ENCODE measurements at places on chromosomes 1 and 21.

- DNase-seq = no peak
These were observed 75.4 kb downstream of the CENPF start for GRCh38 chr1:214678386-214678785.

- DNase-seq = no peak
These were observed 356.3 kb upstream of the DPYD start for GRCh38 chr1:98277118-98277517.

DNA sequence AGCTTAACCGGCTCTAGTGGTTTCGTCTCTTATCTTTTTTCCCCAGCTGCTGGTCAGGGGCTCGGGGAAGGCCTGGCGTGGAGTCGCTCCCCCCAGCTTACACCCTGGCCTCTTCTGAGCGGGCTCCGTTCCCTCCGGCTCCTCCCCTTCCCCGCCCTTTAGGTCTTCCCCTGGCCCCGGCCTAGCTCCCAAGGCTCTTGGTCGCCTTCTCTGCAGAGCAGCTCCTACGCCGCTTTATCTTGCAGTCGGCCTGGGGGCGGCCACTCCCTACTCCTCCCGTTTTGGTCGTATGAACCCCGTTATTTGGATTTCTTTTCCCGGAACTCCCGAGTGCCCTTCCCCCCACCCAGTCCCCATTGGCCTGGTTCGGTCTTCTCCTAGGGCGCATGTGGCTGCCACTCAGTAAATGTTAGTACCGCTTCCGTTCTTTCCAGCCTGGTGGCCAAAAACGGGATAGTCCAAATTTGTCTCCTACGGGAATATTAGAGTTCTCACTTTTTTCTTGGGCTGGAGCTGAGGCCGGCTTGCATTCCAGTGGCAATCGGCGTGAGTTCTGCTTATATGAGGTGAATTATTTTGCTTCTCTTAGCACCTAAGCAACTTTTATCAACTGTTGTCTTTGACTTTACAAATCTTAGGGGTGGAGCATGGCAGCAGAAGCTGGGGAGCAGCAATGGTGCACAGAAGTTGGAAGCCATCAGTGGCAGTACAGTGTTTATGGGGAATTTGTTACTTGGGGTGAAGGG lies 467 bp downstream of the THRAP3 start:
- no peak for DNase-seq

DNA sequence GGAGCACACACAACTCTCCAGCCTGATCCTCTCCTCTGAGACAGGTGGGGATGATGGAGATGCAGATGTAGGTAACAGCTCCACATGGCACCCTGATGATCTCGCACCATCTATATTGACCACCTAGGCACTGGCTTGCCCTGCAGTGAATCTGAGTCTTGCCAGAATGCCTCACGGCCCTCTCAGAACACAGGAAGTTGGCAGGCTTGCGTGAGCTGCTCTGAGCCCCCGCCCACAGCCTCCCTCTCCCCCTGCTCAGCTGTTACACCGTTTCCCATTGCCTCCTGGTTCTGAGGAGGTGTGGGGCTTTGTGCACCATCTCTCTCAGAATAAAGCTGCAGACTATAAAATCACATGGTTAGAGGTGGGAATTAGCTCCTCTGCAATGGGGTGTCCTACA lies 48.0 kb downstream of the URB2 start:
- no peak for DNase-seq

DNA sequence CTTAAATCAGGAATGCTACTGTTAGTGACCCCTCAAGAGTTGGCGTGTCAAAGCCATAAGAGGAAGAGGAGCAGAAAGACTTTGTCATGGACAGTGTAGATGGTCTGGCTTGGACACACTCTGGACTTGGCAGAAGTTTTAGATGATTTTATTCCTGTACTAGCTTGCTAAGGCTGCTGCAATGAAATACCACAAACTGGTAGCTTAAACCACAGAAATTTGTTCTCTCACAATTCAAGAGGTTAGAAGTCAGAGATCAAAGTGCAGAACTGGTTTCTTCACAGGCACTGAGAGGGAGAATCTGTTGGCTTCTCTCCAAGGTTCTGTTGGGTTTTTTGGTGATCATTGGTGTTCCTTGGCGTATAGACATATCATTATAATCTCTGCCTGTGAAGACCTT lies 869.8 kb upstream of the B3GALT2 start:
- no peak for DNase-seq

- DNase-seq = no peak
These were observed 140.1 kb upstream of the CAMK1G start for GRCh38 chr1:209443361-209443931.

- no peak for DNase-seq
These were observed 320.2 kb downstream of the PDE4B start for GRCh38 chr1:66112744-66113400.

DNA sequence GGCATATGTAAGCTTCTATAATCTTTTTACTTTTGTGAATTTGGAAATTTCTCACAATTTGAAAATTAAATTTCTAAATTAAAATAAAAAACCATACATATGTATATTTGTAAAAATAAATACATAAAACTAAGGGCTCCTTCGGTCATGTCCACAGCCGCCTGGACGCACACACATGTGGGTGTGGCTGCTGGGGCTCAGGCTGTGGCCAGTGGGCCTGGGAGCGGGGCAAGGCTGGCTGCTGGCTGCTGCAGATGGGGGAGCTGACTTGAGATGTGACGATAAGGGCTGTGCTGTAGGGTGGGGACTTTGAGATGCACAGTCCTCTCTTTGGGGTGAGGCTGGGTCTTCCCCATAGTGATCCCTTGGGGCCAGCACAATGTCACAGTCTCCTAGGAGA lies 4.8 kb downstream of the RER1 start:
- no peak for DNase-seq

- no peak for DNase-seq
These were observed 28.9 kb downstream of the PBX1 start for GRCh38 chr1:164587617-164588501.

- DNase-seq = no peak
These were observed 13.6 kb downstream of the G0S2 start for GRCh38 chr1:209688746-209689234.

- DNase-seq = no peak
These were observed 65.6 kb upstream of the PLA2G4A start for GRCh38 chr1:186763107-186763506.

DNA sequence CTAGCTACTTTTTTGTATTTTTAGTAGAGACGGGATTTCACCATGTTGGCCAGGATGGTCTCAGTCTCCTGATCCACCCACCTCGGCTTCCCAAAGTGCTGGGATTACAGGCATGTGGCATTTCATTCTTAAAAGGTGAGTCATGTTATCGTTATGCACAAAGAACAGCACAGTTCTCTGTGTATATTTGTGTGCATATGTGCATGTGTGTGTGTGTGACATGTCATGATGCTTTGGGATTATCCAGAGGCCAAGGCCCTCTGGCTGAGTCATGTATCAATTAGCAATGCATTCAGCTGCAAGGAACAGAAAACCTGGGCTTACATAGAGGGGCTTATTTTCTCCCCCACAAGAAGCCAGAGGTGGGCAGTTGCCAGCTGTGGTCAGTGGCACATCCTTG lies 301.7 kb upstream of the KAZN start:
- no peak for DNase-seq

GRCh38 chr1:100383743-100384405 lies 31.6 kb downstream of the CDC14A start:
- DNase-seq = no peak

DNA sequence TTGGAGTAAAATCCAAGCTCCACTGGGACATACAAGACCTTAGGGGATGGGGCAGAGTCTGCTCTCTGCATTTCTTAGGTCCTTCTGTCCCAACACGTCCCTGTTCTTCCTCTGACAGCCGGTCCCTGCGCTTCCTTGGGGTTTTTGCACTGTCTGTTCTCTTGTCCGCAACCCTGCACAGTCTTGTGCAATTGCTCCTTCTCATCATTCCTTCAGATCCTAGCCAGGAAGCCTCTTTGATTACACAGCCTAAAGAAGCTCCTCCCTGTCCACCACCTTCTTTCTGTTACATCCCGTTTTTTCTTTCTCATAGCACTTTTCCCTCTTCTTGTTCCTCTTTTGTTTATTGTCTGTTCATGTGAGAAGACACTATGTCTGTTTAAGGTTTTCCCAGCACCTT lies 19.9 kb downstream of the ACOT11 start:
- no peak for DNase-seq

- no peak for DNase-seq
These were observed 609 bp upstream of the CHTOP start for GRCh38 chr1:153633161-153633753.

- no peak for DNase-seq
These were observed 11.7 kb downstream of the CNIH4 start for GRCh38 chr1:224368409-224368808.

GRCh38 chr1:202728951-202729350 lies 18.7 kb upstream of the SYT2 start:
- DNase-seq = no peak

DNA sequence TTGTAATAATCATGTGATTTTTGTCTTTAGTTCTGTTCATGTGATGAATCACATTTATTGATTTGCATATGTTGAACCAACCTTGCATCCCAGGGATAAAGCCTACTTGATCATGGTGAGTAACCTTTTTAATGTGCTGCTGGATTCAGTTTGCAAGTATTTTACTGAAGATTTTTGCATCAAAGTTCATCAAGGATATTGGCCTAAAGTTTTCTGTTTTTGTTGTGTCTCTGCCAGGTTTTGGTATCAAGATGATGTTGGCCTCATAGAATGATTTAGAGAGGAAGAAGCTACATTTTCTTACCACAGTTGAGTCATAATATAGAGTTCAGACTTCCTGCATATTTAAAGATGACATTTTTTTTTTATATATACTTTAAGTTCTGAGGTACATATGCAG lies 455.9 kb downstream of the PLPP3 start:
- DNase-seq = no peak

DNA sequence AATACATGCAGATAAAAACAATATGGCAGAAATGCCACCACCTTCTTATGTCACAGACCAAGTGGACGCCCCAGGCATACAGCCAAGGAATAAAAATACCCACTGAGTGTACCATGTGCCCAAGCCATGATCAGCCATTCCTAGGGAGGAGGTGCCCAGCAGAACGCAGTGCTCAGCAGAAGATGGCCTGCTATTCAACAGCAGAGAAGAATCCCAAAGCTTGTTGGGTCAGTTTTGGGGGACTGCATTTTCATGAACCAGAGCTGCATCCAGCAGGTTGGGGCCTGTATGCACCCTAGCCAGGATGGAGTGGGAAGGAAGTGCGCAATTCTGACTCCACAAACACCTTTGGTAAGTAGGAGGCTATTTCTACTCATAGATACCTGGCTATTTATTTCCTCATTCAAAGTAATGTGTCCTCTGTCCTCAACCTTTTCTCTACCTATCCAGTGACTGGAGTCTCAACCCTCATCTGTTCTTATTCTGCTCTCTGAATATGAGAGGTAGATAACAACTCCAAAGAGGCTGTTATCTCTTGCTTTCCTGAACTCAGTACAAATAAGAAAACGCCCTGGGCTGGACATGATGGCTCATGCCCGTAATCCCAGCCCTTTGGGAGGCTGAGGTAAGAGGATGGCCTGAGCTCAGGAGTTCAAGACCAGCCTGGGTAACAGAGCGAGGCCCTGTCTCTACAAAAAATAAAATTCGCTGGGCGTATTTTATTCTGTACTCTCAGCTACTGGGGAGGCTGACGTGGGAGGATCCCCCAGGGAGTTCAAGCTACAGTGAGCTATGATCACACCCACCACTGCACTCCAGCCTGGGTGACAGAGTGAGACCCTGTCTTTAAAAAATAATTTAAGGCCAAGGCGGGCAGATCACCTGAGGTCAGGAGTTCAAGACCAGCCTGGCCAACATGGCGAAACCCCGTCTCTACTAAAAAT lies 2.5 kb upstream of the PLEKHM2 start:
- no peak for DNase-seq

GRCh38 chr1:30083800-30084464 lies 639.5 kb downstream of the MATN1 start:
- DNase-seq = no peak

- no peak for DNase-seq
These were observed 88.2 kb downstream of the PAPPA2 start for GRCh38 chr1:176551146-176551545.

DNA sequence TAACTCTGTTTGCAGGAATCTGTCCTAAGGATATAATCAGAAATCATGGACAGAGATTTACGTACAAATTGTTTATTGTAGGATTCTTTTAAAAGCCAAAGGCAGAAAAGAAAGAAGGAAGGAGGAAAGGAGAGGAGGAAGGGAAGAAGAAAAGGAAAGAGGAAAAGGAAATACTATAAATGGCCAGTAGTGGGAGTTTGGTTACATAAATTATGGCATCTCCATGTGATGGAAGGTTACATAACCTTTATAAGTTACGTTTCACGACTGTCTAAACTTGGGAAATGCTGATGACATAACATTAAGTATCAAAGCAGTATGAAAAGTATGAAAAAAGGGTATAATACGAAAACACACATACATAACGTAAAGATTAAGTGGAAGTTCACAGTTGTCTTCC lies 39.0 kb downstream of the SMYD2 start:
- DNase-seq = no peak

DNA sequence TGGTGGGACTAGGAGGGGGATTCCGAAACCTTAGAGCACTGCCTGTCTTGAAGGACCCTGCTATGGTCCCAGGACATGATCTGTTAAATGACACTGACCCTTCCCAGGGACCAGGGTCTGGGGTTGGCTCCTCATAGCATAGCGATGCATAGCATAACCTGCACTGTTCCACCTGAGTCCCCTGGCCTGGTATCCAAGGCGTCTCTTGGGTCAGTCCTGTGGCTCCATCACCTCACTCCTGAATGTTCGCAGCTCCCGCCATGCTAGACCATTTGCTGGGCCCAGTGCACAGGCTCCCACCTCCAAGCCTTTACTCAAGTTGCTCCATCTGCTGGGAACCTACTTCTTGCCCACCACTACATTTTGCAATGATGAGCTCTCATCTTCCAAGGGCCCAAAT lies 39.0 kb upstream of the MAGOH start:
- DNase-seq = no peak

DNA sequence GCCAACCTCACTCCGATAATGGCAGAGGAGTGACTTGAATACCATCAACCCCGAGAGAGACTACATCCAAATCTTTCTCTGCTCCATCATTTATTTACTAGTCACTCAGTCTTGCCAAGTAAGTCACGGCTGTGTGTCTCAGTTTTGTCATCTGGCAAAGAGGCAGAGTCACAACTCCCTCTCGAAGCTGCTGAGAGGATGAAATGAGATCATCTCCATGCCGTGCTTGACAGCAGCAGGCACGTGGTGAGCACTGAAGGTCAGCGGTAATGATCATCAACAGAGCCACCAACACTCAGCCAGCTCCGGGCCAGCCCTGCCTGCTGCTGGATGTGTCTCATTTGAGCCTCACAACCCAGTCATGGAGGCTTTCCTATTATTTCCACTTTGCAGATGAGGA lies 19.9 kb downstream of the ALDH4A1 start:
- DNase-seq = no peak

DNA sequence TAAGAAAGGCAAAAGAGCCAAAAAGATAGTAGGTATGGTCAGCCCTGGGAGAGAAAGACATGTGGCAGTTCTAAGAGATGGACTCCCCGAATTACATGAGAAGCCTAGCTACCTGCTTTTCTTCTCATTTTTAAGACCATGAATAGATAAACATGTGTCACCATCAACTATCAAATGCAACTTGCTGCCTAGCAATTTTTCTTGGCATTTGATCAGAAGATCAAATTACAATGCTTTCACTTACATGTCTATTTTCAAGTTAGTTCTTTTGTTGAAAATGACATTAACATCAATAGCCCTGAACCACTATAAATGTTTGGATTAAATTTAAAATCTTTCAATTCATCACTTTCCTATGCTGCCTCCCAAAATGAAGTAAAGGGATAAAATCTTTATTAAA lies 212.3 kb downstream of the HHIPL2 start:
- no peak for DNase-seq

- no peak for DNase-seq
These were observed 2.8 kb downstream of the C1orf50 start for GRCh38 chr1:42769811-42770210.

GRCh38 chr1:169141356-169141755 lies 34.9 kb downstream of the ATP1B1 start:
- no peak for DNase-seq
